ENCODE measurements at places on chromosomes 6 and 20. TPM values are rescaled to one million over a fixed set of nuclear protein-coding genes. Genes with fewer than 3 reads are reported as not detected.

DNA sequence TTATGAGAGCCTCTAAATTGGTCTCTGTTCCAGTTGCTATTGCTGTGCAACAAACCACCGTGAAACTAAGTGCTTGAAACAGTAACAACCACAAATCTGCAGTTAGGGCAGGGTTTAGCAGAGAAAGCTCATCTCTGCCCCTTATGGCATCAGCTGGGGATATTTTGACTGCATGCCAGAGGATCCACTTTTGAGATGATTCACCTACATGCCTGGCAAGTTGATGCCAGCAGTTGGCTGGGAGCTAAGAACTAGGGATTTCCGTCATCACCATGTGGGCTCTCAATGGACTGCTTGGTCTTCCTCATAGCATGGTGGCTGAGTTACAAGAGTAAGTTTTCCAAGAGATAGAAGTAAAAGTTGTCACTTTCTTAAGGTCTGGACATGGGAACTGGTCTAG is 35.1 kb downstream of the PLCB4 start:
- no peak for DNase-seq

The CDC5L gene
- 19.1 TPM for total RNA-seq

DNA sequence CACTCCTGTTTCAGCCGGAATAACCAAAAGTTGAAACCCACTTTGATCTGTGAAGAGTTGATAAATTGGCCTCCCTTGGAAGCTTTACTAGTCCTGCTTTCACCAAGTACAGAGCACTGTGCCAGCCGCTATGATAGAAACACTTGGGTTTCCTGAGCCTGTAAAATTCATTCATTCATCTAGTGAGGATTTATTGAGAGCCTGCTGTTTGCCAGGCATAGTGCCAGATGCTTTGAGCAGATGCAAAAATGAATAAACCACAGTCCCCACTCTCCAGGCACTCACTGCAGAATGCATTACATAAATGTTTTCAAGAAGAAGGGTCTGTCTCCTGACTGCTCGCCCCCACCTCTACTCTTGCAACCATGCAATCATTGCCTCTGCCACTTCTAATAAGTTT is 25.3 kb upstream of the TMEM217 start:
- DNase-seq = no peak

The PNPLA1 gene
- 0.14 TPM for total RNA-seq

GRCh38 chr6:148805777-148806176 is 58.9 kb downstream of the UST start:
- no peak for DNase-seq

The ZNF165 gene
- 0.42 TPM for total RNA-seq

The LY6G6C gene
- total RNA-seq = not detected

The FRK gene
- total RNA-seq = 5.1 TPM

The GNAS-AS1 gene
- not detected for total RNA-seq

The FAM162B gene
- total RNA-seq = 6.8 TPM

GRCh38 chr6:35049900-35050756 is 91.0 kb downstream of the TCP11 start:
- no peak for DNase-seq

- peak; percentile 57 for DNase-seq
Measured at GRCh38 chr6:167506443-167507301, 181.8 kb downstream of the TTLL2 start.

- DNase-seq = no peak
Measured at GRCh38 chr6:143844006-143844405, 868 bp downstream of the LTV1 start.

The IBTK gene
- 32.2 TPM for total RNA-seq

The VSX1 gene
- not detected for total RNA-seq

GRCh38 chr6:7392402-7392801 is 2.8 kb downstream of the RIOK1 start:
- no peak for DNase-seq

DNA sequence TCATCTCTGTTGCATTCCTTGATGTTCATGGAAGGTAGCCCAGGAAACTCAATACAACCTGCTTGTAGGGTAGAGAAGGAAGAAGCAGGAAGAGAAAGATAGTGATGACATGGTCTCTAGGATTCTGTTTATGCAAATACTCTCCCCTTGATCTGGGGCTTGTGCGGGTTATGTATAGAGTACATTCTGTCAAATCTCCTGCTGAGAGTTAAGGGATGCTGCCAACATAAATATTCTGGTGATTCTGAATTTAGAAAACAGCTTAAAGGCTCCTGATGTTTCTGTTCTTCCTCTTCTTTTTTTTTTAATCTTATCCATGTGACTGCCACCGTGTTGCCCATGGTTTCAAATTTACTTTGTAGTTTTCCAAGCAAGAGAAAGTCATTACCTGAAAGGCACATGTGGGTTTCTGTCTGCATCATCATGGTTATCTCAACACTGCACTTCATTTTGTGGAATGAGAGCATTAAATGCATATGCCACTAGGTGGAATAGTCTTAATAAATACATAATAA is 150.6 kb downstream of the RPS12 start:
- DNase-seq = no peak

The OXT gene
- total RNA-seq = not detected

The UBD gene
- total RNA-seq = 0.24 TPM

The FOXS1 gene
- 5.0 TPM for total RNA-seq

The RCAN2 gene
- 69.6 TPM for total RNA-seq

DNA sequence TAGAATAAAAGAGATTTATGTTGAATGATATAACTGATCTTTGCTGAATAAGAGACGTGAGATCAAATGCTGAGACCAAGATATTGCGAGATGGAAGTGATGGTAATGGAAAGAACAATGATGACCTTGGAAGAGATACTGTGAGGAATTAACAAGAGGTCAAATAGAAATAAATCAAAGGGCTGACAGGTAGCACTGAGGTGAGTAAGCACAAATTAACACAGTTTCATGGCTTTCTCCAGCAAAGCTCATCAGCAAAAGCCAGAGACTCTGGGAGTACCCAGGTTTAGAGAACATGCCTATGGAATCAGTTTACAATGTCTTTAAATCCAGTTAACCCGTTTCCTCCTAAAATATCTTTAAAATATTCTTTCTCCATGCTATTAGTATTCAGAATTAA is 53.3 kb downstream of the POU3F2 start:
- no peak for DNase-seq

- DNase-seq = no peak
Measured at GRCh38 chr6:117352466-117353081, 73.2 kb downstream of the ROS1 start.

- DNase-seq = peak; percentile 72
Measured at GRCh38 chr20:57649617-57650015, 29.4 kb upstream of the ZBP1 start.

DNA sequence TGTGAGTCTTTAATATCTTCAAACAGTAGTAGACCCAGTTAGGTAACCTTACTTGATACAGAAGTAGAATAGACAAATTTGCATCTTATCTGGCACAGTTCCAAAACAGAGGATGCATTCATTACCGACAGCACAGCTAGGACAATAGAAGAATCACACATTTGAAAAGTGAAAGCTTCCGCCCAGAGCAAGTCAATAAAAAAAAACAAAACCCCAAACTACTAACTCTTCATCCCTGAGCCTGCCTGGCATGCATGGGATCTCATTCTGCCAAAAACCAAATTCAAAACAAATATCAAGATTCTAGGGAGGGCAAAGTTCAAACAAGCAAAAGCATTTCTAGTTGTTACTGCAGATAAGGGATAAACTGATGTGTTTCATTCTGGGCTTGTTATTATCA is 235.4 kb downstream of the BTBD9 start:
- no peak for DNase-seq

GRCh38 chr20:46751856-46752255 is 42.4 kb downstream of the SLC2A10 start:
- no peak for DNase-seq

The PTCRA gene
- total RNA-seq = not detected

The HLA-DQA2 gene
- total RNA-seq = 0.52 TPM

GRCh38 chr6:73675466-73676098 is 20.4 kb upstream of the CD109 start:
- peak; percentile 83 for DNase-seq

- no peak for DNase-seq
Measured at GRCh38 chr6:157144859-157145568, 178.3 kb downstream of the TMEM242 start.

The ZC3H12D gene
- 2.2 TPM for total RNA-seq

The CTAGE9 gene
- not detected for total RNA-seq

DNA sequence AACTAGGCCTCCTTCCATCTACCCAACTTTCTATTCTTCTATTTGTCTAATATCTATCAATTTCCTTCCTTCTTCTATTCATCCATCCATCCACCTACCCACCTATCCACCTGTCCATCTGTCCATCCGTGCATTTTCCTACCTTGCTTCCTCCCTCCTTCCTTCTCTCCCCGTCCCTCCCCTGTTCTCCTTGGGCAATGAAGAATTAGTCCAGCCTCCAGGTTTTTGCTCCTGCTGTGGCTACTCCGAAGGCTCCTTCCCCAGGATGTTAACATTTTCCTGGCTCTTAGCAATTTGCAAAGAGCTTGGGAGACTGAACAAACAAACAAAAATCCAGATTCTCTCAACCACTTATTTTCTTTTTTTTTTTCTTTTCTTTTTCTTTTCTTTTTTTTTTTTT is 81.6 kb downstream of the KCNB1 start:
- no peak for DNase-seq

GRCh38 chr6:146968041-146968760 is 236.0 kb upstream of the STXBP5 start:
- DNase-seq = no peak

- DNase-seq = peak; percentile 91
Measured at GRCh38 chr20:58892141-58892931, 39.8 kb downstream of the GNAS start.

GRCh38 chr6:7087491-7087979 is 20.2 kb upstream of the RREB1 start:
- no peak for DNase-seq

GRCh38 chr20:57384953-57385761 is 6.0 kb upstream of the RBM38 start:
- DNase-seq = peak; percentile 69

GRCh38 chr6:39419607-39420006 is 97.1 kb upstream of the KCNK16 start:
- no peak for DNase-seq

DNA sequence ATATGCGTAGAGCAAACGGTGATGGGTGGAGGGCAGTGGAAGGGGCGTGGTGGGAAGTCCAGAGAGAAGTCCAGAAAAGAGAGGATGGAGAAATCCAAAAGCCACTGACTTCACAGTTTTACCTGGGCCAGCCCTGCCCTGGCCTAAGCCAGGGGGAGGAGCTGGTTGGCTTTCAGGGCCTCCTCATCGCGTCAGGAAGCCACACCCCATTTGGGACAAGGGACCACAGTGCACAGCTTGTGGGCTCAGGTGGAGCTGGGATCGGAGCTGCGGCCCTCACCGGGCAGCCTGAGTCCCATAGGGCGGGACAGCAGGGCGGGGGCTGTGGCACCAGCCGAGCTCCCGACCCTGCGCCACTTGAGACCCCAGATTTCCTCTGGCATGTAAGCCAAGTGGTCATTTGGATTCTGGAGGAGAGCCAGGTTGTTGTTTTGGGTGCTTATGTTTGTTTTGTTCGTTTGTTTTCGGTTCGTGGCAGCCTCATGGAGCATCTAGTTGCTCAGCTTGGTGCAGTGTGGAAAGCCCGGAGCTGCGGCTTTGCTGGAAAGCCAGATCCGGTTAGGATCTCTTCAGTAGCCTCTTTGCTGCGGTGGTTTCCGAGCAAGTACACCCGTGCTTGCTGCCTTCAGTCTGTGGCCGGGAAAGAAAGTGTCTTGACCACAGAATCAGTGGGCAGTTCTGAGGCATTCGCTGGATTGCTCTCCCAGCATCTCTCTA is 42.2 kb downstream of the RIOK1 start:
- no peak for DNase-seq

GRCh38 chr6:11198663-11199603 is 33.5 kb downstream of the NEDD9 start:
- DNase-seq = no peak

The MRPL18 gene
- 62.9 TPM for total RNA-seq

DNA sequence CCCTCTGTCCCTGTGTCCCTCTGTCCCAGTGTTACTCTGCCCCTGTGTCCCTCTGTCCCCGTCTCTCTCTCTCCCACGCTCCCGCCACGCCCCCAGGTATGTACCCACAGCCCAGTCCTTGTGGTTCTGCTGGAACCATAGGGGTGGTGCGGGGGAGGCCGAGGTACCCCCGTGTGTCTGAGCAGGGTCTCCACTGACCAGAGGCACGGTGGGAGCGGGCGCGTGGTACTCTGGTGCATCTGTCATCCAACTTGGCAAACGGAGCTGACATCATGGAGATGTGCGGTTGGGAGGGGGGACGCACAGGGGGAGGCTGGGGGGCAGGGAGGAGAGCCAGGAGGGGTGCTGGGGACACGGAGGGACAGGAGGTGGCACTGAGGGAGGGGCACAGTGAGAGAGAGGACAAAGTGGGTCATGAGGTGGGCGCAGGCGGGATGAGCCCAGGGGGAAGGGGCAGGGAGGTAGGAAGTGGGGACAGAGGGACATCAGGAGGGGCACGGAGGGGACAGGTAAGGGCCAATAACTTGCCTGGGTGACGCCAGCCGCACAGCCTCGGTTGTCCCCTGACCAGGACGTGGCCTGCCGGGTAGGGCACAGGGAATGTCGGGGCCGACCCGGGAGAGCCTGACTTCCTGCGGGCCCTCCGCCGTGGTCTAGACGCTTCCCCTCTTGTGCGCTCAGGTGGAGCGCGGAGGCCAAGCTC is 163.6 kb upstream of the PDE10A start:
- peak; percentile 78 for DNase-seq

DNA sequence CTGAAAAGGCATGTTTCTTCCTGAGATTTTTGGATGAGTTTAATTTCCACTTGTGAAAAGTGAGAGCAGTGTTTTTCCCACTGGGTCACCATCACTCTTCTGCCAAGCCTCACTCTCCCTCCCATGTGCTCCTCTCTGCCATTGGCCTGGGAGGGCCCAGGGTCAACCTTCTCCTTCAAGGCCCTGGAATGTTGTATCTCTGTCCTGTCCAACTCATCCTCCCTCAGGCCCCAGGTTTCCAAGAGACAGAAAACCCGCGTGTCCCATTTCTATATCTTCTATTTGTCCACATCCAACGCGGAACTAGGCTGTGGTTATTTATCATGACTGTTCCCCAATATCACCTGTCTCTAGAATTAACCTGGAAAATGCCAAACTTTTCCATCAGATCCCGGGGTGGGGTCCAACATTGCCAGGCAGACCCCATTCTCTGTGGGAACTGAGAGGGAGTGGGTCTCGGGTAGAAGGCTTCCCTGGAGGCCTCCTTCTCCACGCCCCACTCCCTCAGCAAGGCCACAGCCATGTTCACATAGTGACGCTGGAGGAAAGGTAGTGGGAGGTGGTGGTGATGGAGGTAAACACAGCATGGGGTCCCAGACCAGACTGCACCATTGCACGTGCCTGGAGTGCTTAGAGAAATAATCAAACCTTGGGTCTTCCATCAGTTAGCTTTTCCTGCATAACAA is 173.5 kb downstream of the SCP2D1 start:
- no peak for DNase-seq

The MCCD1 gene
- total RNA-seq = not detected

The TMC2 gene
- total RNA-seq = 0.14 TPM

DNA sequence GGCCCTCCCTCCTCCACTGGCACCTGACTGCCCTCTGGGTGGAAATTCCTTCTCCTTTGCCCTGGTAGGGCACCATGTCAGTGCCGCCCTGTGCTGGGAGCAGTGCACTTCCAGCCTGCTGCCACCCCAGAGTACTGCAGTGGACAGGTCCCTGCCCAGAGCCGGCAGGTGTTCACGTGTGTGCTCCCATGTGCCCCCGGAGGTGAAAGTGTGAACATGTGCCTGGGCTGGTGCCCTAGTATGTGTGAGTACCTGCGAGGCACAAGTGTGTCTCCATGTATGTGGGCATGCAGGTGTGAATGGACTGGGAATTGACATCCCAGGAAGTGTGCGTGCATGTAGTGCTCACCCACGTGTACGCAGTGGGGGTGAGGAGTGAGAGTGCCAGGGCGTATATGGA is 29.4 kb downstream of the SDCBP2 start:
- DNase-seq = peak; percentile 72

GRCh38 chr6:140011537-140011936 is 637.1 kb upstream of the CITED2 start:
- no peak for DNase-seq
